ENCODE measurements at places on chromosomes 5 and 9. TPM values are rescaled to one million over a fixed set of nuclear protein-coding genes. Genes with fewer than 3 reads are reported as not detected.
A peak's percentile ranks its signal among the peaks of the same experiment; 100 is the strongest.

- no peak for DNase-seq
These were observed 133.2 kb upstream of the PANK3 start for GRCh38 chr5:168712280-168712924.

GRCh38 chr5:173671121-173671949 is 54.9 kb upstream of the BOD1 start:
- no peak for DNase-seq

- DNase-seq, result no peak
These were observed 364.3 kb downstream of the KCNN2 start for GRCh38 chr5:114726131-114726530.

- no peak for DNase-seq
These were observed 18.5 kb downstream of the IFNA5 start for GRCh38 chr9:21286659-21287058.

DNA sequence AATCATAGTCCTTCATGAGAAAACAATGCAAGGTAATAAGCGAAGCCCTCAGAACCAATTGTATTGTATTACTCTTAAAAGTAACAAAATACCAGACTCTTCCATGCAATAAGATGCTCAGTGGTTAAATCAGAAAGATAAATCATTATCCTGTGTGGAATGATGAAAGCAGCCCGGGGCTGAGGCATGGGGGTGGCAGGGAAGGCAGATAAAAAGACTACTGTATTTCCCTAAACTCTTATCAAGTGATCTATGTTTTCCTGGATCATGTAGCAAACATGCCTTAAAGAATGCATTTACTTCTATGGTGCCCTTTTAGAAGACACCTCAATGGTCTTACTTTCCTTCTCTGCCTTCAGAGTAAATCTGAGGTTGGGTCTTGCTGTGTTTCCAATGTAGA is 105.6 kb upstream of the DAPK1 start:
- DNase-seq, result no peak

- no peak for DNase-seq
These were observed 11.7 kb downstream of the DOCK2 start for GRCh38 chr5:169648725-169649310.

DNA sequence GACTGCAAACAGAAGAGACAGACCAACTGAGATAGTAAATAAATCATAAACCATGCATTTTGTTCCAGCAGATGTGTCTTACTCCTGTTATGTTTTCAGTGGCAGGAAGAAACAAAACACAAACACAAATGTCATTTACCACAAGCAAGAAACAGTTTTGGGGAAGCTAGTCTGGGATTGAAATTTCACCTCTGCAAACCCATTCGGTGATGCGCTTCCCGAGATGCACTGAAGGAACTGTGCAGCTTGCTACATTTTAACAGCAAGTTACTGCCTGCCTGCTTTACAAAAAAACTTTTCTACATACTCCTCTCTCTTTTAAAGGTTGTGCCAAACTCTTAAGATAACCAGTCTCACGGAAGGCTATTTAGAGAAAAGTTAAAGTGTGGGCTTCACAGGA is 3.2 kb downstream of the MACROH2A1 start:
- no peak for DNase-seq

DNA sequence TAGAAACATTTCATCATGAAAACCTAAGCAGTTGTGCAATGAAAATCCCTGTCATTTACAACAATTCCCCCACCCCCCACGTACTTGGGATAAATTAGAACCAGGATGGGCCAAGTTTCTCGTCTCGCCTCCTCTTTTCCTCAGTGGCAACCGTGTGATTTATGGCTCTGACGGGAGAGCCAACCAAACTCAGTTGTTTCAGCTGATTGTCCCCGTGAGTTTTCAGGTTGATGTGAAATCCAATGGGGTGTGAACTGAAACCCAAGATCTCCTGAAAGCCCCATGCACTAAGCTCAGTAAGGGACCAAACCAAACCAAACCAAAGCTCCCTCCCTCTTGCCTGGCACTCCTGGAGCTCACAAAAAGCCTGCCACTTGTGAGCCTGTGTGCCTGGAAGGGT is 138.7 kb upstream of the SLC24A2 start:
- no peak for DNase-seq

- DNase-seq, result no peak
These were observed 116.5 kb downstream of the GDNF start for GRCh38 chr5:37723162-37723961.

GRCh38 chr9:7333719-7334118 is 465.9 kb downstream of the DMAC1 start:
- DNase-seq, result no peak

DNA sequence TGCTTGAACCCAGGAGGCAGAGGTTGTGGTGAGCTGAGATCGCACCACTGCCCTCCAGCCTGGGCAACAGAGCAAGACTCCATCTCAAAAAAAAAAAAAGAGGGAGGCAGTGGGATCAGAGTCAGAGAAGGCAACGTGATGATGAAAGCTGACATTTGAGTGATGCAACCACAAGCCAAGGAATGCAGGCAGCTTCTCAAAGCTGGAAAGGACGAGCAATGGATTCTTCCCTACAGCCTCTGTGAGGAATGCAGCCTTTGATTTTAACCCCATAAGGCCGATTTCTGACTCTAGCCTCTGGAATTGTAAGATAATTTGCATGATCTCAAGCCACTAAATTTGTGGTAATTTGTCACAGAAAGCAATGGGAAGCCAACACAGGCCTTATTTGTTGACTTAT is 9.8 kb downstream of the TGFBI start:
- no peak for DNase-seq

DNA sequence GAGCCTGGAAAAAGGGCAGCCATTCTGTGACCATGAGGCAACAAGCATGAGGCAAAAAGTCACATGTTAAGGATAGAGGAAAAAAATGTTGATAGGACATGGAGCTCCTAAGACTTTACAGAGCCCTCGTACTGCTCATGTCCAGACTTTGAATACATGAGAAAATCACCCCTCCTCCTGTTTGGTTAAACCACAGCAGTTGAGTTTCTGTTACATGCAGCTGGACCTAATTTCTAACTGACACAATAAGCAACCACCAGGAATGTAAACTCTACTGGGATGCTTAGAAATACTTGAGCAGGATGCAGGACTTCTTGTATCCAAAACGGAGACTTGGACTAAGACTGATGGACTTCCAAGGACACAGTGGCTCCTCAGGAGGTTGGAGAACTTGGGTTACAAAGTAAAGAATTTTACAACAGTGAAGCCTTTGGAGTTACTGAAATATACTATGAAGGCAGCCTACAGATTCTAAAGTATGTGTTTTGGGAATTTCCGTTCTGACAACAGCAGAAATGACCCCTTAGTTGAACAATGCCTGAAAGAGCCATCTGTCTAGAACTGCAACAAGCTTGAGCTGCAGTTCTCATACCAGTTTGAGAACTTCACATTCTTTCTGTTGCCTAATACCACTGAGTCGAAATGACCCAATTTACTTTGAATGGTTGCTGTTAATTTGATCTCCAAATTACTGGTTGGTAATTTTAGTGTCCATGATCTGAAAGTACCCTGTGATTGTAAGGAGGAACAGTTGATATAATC is 268.9 kb downstream of the PIK3R1 start:
- no peak for DNase-seq

DNA sequence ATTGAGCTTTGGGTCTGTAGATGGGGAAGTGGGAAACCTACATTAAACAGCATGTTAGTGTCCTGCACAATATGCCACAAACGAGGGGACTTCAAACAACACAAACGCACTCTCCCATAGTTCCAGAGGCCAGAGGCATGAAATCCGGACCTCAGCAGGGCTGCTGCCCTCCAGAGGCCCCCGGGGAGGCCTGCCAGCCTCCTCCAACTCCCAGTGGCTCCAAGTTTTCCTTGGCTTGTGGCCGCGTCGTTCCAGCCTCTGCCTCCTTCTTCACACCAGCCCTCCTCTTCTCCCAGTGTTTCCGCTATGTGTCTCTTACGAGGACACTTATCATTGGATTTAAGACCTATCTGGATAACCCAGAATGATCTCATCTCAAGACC is 13.3 kb upstream of the COL5A1 start:
- no peak for DNase-seq

- DNase-seq, result no peak
These were observed 178.4 kb downstream of the FANCC start for GRCh38 chr9:95139126-95139525.

GRCh38 chr5:10352430-10353240 is 860 bp upstream of the MARCHF6 start:
- DNase-seq, result no peak

- DNase-seq, result no peak
These were observed 10.7 kb downstream of the UGT3A2 start for GRCh38 chr5:36055984-36056383.

DNA sequence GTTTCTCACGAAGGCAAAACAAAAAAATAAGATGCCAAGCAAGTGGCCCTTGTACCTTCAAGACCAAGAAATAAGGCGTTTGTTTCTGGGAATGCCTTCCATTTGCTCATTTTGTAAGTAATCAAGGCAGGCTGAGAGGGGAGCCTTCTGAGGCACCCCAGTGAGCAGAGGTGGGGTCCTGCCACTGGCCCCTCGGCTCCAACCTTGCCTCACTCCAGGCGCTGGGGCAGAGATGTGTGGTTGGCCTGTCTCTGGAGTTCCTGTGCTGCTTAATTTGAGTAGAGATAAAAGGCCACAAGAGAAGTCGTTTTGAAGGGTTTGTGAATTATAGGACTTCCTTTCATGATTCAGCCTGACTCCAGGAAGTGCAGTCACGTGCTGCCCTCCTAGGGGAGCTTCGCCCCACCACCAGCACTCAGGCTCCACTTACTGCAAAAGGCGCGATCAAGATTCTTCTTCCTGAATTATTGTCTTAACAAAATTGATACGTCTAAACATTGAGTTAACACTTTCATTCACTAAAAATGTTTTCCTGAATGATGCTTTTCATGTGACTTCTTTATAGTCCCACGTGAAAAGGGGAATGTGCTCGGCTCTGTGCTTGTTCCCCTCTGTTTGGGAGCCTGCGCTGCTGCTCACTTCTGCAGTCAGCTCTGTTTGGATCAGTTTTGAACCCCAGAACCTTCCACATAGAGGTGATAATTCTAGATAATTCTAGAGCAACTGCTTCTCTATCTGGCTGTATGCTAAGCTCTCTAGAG is 13.7 kb downstream of the SYK start:
- DNase-seq, result peak; percentile 68

GRCh38 chr5:95644351-95645042 is 2.1 kb upstream of the RFESD start:
- DNase-seq, result no peak

DNA sequence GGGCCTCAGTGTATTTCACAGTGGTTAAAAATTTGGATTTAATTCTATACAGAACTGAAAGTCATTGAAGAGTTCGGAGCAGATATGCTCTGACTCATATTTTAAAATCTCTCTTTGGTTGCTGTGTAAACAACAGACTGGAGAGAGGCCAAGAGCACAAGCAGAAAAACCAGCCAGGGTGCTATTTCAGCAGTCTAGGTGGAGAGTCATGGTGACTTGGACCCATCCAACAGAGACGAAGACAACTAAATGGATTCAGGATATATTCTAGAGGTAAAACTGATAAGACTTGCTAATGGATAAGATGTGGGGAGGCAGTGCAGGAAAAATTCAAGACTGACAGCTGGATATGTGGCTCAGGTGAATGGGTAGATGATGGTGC is 168.9 kb downstream of the MAPKAP1 start:
- no peak for DNase-seq

- no peak for DNase-seq
These were observed 269.5 kb downstream of the SEC61B start for GRCh38 chr9:99491408-99492158.

GRCh38 chr9:102832814-102833213 is 162.3 kb upstream of the CYLC2 start:
- DNase-seq, result no peak

GRCh38 chr5:172410160-172410559 is 44.2 kb downstream of the SH3PXD2B start:
- no peak for DNase-seq

DNA sequence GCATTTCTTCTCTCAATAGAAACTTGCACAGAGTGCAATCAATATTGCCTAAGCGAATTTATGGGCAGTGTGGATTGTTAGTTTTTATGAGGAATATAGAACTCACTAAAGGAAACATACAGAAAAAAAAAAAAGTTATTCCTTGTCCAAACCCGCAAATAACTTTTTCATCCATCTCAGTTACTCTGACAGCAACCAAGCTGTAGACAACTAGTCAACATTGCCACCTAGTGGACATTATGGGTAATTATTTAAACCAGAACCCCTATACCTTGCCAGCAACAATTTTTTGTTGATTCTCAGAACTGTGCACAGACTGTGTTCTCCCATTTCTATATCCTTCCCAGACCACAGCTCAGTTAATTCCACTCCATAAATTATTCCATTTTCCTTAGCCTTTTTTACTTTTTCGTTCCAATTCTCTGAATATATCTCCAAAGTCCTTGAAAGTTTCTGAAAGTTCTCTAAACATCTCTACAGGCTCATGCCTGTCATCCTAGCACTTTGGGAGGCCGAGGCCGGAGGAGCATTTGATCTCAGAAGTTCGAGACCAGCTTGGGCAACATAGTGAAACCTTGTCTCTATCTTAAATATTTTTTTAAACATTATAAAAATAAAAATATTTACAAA is 2.6 kb upstream of the AFAP1L1 start:
- no peak for DNase-seq

DNA sequence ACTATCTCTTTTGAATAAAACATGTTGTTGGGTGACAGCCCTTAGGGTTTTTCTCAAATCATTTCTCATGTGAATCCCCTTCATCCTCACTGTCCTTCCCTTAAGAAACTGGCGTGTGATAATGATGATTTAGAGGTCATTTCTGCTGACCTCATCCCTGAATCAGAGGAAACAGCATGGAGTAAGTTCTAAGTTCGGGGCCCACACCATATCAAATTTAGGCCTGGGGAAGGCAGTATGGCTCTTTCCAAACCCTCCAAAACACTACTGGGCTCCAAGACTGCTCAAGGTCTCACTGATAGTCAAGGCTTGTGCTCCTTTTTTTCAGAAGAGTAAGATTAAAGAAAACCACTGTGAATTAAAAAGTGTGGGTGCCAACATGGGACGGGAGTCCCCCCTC is 872 bp upstream of the SMIM3 start:
- no peak for DNase-seq

GRCh38 chr9:72132052-72132451 is 17.2 kb upstream of the GDA start:
- DNase-seq, result no peak

RPS23 gene
- 1,242 TPM for total RNA-seq

OSMR gene
- total RNA-seq, result 14.1 TPM

XRCC4 gene
- 7.9 TPM for total RNA-seq

FRMD3 gene
- 98.9 TPM for total RNA-seq

SH3GLB2 gene
- 32.4 TPM for total RNA-seq

ZNF354C gene
- 4.7 TPM for total RNA-seq

NR4A3 gene
- total RNA-seq, result 3.9 TPM

CORO2A gene
- total RNA-seq, result 0.60 TPM

CCDC112 gene
- total RNA-seq, result 5.1 TPM
